T-helper 2 cell treated with Interferon-gamma antibody and Interleukin-4, amounts not matched to agents 5 μg/mL and 100 μg/mL, for 36 hours (primary cell): ENCODE measurements at places on chromosomes 11 and 22.

GRCh38 chr11:60970369-60970774 lies 1.1 kb upstream of the CD6 start:
- peaks cover 6% of the 10 kb centered on the region for H3K27me3 ChIP-seq

DNA sequence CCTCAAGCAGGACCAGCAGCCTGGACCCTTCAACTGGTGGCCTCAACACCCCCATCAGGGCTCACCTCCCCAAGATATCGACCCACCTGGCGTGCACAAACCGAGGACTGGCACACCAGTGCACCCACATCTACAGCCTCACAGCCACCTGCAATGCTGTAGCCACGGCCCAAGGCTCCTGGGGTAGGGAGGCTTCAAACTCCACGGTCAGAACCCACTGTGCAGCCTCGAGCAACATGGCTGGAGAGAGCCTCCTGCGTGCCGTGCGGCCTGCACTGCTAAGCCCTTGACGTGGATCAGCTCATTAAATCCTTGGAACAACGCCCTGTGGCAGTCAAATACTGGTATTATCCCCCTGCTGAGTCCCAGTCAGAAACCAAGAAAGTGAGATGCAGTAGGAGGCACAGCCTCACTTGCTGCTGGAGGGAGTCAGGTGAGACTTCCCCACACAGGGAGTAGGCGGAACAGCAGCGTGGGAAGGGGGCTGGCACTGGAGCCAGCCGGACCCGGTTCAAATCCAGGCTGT lies 4.6 kb downstream of the CARD10 start:
- peaks cover 36% of the 10 kb centered on the region for H3K27me3 ChIP-seq
- no peaks in the 10 kb centered on the region for H3K36me3 ChIP-seq
- no peak overlapping the region for H3K27ac ChIP-seq

GRCh38 chr11:18676803-18677202 lies 21.8 kb upstream of the TMEM86A start:
- H3K36me3 ChIP-seq: no peaks in the 10 kb centered on the region
- H3K4me3 ChIP-seq: no peak overlapping the region
- no peaks in the 10 kb centered on the region for H3K27me3 ChIP-seq
- no peak for DNase-seq

DNA sequence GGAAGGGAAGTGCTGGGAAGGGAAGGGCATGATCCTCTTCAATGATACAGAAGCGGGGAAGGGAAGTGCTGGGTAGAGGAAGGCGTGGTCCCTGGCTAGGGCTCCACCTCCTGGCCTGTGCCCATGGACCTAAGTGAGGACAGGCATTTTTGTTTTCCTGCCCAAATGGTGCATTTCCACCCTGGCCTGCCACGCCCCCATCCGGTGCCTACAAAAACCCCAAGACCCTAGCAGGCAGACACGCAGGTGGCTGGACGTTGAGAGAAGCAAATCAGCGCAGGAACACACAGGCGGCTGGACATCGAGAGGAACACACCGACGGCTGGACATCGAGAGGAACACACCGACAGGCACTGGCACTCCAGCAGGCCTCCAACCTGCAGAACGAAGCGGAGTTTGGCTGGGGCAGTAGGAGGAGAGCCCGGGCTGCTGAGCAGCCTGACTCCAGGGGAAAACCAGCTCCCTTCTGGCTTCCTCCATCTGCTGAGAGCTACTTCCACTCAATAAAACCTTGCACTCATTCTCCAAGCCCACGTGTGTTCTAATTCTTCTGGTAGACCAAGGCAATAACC lies 628.3 kb downstream of the BUD13 start:
- no peaks in the 10 kb centered on the region for H3K36me3 ChIP-seq
- H3K27me3 ChIP-seq: no peaks in the 10 kb centered on the region
- no peaks in the 10 kb centered on the region for H3K4me1 ChIP-seq
- no peak for DNase-seq

- no peak for DNase-seq
- no peaks in the 10 kb centered on the region for H3K27me3 ChIP-seq
- H3K4me3 ChIP-seq: peak overlapping the region; percentile 93
- H3K36me3 ChIP-seq: peaks cover 27% of the 10 kb centered on the region
- H3K4me1 ChIP-seq: peaks cover 32% of the 10 kb centered on the region
- peak overlapping the region; percentile 95 for H3K27ac ChIP-seq
Observed at GRCh38 chr22:42069801-42070516, 653 bp downstream of the NAGA start.

DNA sequence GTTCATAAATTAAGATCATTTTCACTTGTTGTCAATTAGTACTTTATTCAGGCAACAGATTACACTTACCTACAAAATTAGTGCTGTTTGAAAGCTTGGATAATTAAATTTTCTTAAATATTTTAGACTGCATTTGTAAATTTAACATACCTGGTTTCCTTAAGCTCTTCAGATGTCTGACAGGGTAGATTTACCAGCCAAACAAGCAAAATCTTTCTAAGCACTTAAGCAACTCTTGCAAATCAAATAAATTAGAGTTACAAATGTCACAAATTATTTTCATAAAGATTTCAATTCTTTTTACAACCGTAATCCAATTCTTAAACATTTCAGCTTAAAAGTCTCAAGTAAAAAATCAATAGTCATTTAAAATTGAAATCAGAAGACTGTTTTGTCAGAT lies 129.8 kb downstream of the DBX1 start:
- H3K4me1 ChIP-seq: no peaks in the 10 kb centered on the region
- H3K36me3 ChIP-seq: no peaks in the 10 kb centered on the region
- no peak overlapping the region for H3K4me3 ChIP-seq

GRCh38 chr22:26210334-26210733 lies 41.1 kb downstream of the SEZ6L start:
- H3K4me1 ChIP-seq: no peaks in the 10 kb centered on the region
- no peak overlapping the region for H3K4me3 ChIP-seq
- H3K27me3 ChIP-seq: peaks cover 3% of the 10 kb centered on the region
- no peaks in the 10 kb centered on the region for H3K36me3 ChIP-seq
- no peak overlapping the region for H3K27ac ChIP-seq

DNA sequence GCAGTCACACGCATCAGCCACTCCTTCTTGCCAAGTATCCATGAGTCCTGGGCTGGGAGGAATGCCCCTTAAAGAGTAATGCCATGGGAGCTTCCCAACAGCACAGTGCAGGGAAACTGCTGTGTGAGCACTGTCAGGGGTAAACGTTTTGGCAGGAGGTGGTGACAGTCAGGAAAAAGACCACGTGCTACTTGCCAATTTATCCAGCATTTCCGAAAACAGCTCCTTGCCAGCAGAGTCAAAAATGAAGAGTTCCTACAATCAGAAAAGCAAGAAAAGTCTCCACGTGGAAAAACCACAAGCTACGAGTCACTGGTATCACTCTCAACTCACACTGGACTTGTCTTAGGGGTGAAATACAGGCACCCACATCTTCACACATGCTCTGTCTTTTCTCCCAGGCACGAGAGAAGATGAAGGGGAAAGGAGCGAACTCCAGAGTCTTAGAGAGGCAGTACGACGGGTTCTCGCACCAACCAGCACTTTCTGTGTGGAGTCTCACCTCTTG lies 9.9 kb downstream of the IFT27 start:
- H3K36me3 ChIP-seq: no peaks in the 10 kb centered on the region
- no peaks in the 10 kb centered on the region for H3K4me1 ChIP-seq
- H3K27me3 ChIP-seq: no peaks in the 10 kb centered on the region
- H3K4me3 ChIP-seq: no peak overlapping the region
- DNase-seq: no peak

DNA sequence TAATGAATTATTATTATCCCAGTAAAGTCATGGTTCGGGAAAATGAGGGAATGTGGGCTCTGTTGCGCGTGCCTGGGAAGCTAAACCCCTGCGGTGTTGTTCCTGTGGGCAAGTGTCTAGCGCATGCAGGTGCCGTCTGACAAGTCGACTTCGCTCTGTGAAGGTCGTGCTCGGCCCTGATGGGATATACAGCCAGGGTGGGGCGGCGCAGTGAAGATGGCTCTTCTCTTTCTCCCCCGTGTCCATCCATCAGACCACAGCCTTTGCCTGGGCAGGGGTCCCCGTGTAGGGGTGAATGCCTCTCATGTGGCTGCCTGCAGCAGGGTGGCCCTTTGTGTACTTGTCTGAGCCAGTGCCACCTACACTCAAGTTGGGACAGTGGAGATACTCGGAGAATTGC lies 12.8 kb upstream of the TRMU start:
- no peaks in the 10 kb centered on the region for H3K4me1 ChIP-seq
- no peak overlapping the region for H3K27ac ChIP-seq
- peaks cover 60% of the 10 kb centered on the region for H3K36me3 ChIP-seq
- no peak overlapping the region for H3K4me3 ChIP-seq
- DNase-seq: no peak
- H3K27me3 ChIP-seq: no peaks in the 10 kb centered on the region

DNA sequence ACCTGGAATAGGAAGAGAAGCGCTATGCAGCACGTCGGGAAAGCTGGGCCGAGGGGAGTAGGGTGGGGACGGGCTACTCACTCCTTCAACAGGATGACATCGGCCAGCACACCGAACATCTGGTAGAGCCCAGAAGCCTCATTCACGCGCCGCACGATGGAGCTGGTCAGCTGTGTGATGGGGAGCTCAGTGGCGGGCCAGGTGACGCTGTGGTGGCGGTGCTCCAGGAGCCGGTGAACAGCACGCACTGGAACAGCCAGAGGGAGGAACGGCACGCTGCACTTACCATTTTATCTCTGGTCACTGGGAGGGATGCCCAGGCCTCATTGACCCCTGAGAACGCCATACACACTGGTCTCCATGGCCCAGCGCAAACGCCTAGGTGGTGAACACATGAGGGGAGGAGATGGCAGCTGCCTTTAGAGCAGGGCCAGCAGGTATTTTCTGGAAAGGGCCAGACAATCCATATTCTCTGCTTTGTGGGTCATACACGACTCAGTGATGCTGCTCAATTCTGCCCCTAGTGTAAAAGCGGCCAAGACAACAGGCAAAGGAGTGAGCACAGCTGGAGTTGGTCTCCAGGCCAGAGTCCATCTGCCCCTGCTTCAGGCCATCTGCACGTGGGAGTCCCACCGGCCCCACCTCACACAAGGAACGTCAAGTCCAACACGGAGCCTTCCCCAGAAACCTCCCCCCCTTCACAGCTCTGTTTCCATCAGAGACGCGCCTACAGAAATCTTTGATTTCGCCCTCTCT lies 8.8 kb downstream of the FOXRED2 start:
- no peak overlapping the region for H3K4me3 ChIP-seq
- peaks cover 6% of the 10 kb centered on the region for H3K36me3 ChIP-seq
- peaks cover 2% of the 10 kb centered on the region for H3K4me1 ChIP-seq
- no peak for DNase-seq
- no peak overlapping the region for H3K27ac ChIP-seq

DNA sequence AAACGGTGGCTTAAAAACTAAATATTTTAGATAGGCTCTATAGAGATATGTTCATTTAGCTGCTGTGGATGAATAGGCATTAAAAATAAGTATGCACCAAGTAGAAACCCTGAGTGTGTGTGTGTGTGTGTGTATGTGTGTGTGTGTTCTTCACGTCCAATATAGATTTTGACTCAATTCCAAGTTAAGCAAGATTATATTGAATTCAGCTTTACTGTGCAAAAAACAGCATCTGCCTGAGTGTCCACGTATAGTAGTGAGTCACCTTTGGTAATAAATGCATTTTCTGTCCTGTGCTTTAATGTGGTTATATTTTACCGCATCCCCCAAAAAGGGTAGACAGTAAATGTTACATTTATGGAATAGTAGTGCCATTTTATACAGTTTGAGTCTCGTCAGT lies 71.2 kb downstream of the PDHX start:
- H3K27me3 ChIP-seq: no peaks in the 10 kb centered on the region
- no peak overlapping the region for H3K4me3 ChIP-seq
- H3K4me1 ChIP-seq: peaks cover 20% of the 10 kb centered on the region
- no peak overlapping the region for H3K27ac ChIP-seq

DNA sequence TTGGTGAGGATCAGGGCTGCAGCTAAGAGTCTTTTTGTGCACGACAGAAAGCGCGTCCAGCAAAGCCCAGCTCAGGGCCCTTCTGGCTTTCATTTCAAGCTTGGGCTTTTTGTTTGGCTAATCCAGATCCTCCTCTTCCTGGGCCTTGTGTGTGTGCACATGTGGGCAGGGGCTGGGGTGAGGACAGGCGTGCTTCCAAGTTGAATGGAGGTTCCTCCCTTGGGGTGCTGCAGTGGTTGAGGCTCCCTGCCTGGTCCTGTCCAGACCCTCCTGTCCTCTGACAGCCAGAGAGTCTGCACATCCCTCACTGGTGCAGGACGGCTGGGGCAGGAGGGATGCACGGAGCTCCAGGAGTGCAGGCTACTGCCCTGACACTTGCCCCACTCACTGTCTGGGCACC lies 62.0 kb upstream of the NECTIN1 start:
- H3K4me1 ChIP-seq: no peaks in the 10 kb centered on the region
- H3K36me3 ChIP-seq: no peaks in the 10 kb centered on the region
- no peak overlapping the region for H3K27ac ChIP-seq

GRCh38 chr11:3088806-3089205 lies 31.6 kb upstream of the CARS1 start:
- no peaks in the 10 kb centered on the region for H3K4me1 ChIP-seq
- no peak for DNase-seq
- H3K27me3 ChIP-seq: no peaks in the 10 kb centered on the region
- no peaks in the 10 kb centered on the region for H3K36me3 ChIP-seq
- no peak overlapping the region for H3K4me3 ChIP-seq
- no peak overlapping the region for H3K27ac ChIP-seq

- no peak overlapping the region for H3K27ac ChIP-seq
- no peaks in the 10 kb centered on the region for H3K36me3 ChIP-seq
- no peak for DNase-seq
- H3K4me3 ChIP-seq: no peak overlapping the region
- H3K4me1 ChIP-seq: no peaks in the 10 kb centered on the region
Observed at GRCh38 chr22:48863965-48864528, 963.6 kb downstream of the BRD1 start.

DNA sequence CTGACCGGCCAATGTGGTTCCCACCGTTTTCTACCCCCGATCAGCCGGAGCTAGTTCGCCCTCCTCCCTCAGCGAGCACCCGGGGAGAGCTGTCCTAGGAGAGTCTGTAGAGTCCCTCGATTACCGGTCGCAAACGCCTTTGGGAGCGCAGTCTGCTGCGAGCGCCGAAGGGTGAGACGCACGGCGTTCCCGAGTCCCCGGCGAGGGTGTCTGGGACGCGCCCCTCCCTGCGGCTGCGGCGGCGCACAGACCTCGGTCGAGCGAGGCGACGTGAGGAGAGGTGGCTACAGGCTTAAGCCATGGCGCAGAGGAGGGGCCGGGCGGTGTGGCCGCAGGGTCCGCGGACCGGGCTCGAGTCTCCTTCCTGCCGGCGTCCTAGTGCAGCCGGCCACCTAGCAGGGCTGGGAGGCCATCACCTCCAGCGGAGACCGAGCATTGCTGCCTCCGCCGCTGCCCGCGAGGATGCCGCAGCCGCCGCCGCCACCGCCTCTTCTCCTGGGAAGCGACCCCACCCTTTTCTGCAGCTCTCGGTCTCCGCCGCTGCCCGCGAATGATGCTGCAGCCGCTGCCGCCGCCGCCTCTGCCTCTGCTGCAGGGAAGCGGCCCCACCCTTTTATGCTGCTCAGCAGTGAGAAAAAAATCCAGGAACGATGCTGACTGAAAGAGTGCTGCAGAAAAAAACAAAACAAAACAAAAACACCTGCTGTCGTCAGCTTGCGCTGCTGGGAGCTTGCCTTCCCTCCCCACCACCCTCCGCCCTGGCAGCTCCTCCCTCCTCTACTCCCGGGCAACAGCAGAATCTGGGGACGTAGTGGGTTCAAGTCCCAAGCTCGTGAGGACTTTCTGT lies at the start of gene MAP6:
Gene MAP6 (minus strand): TSS at position 588 of the 847 bp plus-strand sequence. CDS start 669 bp downstream, outside the sequence.
- peaks cover 12% of the 10 kb centered on the region for H3K4me1 ChIP-seq
- H3K36me3 ChIP-seq: no peaks in the 10 kb centered on the region
- H3K27me3 ChIP-seq: peaks cover 74% of the 10 kb centered on the region
- DNase-seq: peak; percentile 16
- no peak within 1 kb of the TSS for H3K27ac ChIP-seq
- peak within 1 kb of the TSS; percentile 87 for H3K4me3 ChIP-seq
